ENCODE measurements at places on chromosomes 4 and X. TPM values are rescaled to one million over a fixed set of nuclear protein-coding genes. Genes with fewer than 3 reads are reported as not detected.

MAGEB2 gene
- total RNA-seq: not detected

ABCG2 gene
- 2.6 TPM for total RNA-seq

NOCT gene
- 19.1 TPM for total RNA-seq

ZGRF1 gene
- total RNA-seq: 8.5 TPM

RAB39B gene
- total RNA-seq: 0.89 TPM

ART3 gene
- not detected for total RNA-seq
